ENCODE measurements at places on chromosomes 5 and 9.

GRCh38 chr5:142686210-142686734 lies 382 bp upstream of the FGF1 start:
- no peak for DNase-seq

- no peak for DNase-seq
These were observed 945.0 kb upstream of the WWC1 start for GRCh38 chr5:167346461-167346860.

DNA sequence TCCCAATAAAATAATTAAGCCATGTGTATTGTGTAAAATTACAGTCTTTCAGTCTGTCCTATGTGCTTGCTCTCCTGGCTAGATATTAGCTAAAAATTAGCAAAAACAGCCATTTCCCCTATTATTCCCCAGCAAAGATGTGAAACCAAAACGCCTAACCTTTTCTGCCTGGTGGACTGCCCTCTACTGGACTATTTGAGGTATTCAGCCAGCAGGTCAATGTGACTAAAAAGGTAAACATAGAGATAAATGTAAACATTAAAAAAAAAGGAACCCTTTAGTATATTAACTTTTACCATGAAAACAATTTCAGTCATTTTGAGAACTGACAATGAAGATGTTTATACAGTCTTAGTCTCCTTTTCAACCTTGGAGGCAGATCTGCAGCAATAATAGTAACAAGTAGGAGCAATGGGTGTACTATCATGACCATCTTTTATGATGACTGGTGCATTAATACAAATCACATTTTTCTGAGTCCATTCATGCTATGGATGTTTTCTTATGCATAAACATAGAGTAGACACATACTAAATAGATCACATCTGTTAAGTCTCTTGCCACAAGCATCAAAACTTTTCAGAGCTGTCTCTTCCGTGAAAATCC lies 10.1 kb downstream of the ATG12 start:
- DNase-seq, result peak; percentile 16

- DNase-seq, result no peak
These were observed 329.2 kb downstream of the RAB3C start for GRCh38 chr5:58912116-58912515.

DNA sequence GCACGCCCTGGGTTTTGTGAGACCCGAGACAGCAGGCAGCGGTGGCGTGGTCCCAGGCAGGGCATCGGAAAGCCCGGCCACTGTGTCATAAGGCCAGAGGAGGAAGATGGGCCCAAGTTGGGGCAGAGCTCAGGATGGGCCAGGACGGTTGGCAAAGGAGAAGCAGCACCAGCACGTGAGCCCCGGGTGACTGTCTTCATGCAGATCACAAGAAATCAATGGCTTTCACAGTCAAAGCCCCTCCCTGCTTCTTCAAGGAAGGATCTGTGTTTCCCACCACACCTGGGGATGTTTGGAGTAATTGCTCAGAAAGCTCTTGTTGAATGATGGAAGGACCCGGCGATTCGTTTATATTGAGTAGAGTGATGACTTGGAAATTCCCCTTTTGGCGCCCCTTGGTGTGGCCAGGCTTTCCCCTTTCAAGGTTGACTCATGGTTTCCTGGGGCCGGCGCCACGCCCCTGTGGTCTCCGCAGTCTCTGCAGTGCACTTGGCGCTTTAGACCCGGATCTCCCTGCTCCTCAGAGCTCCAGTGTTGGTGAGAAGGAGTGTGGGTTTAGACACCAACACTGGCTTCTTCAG lies 52.1 kb downstream of the IL31RA start:
- DNase-seq, result peak; percentile 84

DNA sequence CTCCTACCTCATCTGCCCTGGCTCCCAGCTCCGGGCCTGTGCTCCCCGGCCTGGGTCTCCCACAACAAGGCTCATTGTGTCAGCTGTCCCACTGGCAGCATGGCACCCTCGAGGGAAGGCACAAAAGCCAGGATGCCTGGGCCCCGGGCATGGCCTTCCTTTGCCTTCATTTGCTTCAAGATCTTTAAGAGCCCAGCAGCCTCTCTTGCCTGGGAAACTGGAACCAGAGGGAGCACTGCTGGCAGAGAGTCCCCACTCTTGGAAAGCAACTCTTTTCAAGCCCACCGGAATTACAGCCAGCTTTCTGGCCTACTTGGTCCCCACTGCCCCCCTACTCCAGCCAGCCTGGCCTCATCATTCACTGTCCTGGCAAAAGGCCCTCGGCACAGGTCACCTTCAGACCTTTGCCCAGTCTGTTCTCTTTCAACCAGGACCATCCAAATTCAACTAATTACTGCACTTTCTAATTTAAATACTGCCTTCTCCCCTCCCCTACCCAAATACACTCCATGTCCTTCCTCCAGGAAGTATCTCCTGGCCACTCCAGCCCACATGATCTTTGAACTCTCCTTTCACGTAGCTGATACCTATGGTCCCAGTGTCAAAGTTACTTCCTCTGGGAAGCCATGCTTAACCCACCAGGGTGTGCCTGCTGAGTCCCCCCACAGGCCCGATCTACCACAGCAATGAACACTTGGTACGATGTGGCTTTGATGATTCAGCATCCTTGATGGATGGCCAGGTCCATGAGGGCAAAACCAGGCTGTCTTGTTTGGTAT lies 8.9 kb downstream of the ZER1 start:
- DNase-seq, result no peak

DNA sequence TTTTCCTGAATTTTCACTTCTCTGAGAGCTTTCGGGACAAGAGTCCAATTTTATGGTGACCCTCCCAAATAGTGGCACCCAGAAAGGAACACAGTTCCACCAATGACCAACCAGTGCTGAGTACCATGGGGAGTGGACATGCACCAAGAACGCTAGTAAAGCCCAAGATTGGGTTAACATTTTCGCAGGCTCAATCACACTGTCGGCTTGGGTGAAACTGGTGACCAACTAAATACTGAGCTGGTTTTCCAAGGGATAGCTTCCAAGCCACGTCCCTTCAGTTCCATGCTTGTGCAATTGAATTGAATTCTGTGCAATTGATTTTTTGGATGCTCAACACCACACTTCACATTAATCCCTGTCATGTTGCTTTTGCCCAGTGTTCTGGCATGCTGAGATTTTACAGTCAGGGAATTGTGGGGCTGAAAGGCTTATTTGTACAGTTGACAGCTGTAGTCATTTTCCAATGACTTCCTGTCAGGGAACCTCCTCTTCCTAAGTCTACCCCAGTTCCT lies 37.6 kb upstream of the TRMT10B start:
- no peak for DNase-seq

DNA sequence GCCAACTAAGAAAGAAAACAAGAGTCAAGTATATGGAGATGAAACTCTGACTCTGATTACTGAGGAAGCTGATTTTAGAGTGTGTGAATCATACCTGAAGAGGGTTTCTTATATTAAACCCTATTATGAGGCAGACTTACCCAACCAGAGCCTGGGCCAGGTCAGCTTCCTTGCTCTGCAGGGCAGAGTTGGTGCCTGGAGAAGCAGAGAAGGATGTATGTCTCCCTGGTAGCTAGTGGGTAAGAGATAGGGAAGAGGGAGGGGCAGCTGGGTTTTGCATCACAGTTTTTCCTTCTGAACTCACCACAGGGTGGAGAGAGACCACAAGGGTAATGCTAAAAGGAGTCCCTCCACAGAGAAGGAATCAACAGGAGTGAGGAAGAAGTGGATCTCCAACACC lies 104.1 kb downstream of the CMYA5 start:
- DNase-seq, result no peak

DNA sequence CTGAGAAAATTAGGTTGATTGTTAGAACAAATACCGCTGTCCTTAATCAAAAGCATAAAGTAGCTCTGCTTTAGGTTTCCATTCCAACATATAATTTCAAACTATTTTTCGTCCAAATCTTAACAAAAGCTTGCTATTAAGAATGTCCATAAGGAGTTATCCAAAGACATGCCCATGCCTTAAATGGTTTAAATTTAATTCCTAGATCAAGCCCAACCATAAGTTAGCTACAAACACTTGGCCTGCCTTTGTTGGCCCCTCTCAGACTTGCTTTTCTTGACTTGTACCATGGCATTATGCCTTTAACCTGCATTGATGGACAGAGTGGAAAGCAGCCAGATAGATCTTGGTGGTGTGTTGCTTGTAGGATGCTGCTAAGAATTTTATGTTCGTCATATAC lies 8.8 kb downstream of the GARNL3 start:
- no peak for DNase-seq

DNA sequence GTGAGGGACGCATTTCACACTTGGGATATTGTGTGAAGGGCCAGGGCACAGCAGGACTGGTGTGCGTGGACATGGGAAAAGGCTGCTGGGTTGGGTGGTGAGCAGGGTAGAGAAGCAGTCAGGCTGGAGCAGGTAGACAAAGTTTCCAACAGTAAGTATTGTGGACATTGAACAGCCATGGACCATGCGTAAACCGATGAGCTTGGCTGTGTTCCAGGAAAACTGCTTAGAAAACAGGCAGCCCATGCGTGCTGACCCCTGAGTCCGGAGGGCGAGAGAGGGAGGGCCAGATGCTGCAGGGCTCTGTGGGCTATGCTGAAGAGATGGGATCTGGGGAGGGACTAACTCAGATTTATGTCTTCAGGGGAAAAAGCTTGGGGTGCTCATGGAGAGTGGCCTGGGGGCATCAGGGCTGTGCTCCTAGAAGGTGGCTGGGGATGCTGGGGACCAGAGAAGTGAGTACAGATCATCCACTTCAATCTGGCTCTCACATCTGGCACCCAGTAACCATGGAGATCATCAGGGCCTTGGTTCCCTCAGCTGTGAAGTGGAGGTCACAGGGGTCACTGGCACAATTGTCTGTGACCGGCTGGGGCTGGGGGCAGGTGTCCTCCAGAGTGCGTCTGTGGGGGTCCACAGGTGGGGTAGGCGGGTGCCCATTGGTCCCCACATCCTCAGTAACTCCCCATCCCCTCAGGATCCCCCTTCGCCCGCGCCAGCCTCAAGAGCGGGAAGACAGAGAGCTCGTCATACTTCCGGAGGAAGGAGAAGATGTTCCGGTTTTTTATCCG lies 93.3 kb downstream of the CACNA1B start:
- DNase-seq, result no peak

DNA sequence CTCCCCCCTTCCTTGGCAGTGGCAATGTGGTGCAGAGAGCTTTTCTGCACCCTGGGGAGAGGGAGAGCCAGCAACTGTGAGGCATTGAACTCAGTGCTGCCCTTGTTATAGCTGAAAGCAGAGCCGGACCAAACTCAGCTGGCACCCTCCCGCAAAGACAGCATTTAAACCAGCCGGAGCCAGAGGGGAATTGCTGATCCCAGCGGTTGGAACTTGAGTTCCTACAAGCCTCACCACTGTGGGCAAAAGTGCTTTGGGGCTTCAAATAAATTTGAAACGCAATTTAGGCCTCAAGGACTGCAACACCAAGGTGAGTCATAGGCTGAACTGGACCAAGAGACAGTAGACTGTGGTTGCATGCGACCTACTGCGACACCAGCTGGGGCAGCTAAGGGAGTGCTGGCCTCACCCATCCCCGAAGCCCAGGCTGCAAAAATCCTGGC lies 207.6 kb upstream of the CDKN2B start:
- DNase-seq, result no peak

DNA sequence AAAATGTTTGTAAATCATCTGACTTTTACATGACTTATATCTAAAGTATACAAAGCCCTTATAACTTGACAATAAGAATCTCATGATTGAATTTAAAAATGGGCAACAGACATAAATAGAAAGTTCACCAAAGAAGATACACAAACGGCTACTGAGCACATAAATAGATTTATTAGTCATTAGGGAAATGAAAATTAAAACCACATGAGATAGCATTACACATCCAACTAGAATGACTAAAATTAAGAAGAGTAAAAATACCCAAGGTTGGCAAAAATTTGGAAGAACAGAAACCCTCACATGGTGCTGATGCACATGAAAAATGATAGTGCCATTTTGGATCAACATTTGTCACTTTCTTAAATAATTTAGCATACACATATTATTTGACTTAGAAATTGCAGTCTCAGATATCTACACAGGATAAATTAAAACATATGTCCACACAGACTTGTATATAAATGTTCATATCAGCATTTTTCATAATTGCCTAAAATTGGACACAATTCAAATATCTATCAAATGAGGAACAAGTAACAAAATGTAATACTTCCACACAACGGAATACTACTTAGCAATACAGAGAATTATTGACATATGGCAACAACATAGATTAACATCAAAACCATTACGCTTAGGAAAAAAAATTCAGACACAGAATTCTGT lies 359.1 kb upstream of the DAB2 start:
- DNase-seq, result no peak

DNA sequence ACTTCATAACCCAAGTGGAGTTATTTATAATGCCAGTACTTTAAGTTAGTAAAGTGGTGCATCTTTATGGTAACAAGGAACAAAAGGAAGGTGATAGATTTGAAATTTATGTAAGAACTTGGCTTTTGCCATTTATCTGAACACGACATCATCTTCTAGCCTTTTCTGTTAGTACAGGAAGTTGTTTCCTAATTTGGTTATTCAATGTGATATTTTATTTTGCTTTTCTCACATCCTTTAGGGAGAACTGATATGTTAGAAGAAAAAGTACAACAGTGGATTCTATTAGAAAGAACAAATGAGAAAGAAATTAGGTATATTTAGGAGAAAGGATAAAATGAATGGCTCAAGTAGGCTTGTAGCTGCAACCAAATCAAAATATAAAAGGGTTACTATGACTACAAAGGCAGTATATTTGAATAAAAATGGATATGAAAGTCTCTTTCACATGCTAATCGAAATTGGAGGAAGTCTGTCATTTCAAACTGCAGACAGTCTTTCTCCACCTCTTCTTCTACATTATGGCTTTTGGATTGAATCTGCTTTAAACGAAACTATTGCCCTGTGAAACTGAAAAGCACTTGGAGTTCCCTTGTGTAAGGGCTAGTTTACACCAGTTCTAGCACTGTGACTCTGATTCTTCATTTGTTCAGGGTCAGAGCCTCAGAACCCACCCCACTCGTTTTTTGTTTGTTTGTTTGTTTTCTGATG lies 18.5 kb upstream of the SLC24A2 start:
- no peak for DNase-seq

GRCh38 chr5:10467281-10468198 lies 25.9 kb downstream of the ROPN1L start:
- DNase-seq, result no peak

GRCh38 chr9:105670775-105671174 lies 8.5 kb downstream of the TAL2 start:
- DNase-seq, result no peak

DNA sequence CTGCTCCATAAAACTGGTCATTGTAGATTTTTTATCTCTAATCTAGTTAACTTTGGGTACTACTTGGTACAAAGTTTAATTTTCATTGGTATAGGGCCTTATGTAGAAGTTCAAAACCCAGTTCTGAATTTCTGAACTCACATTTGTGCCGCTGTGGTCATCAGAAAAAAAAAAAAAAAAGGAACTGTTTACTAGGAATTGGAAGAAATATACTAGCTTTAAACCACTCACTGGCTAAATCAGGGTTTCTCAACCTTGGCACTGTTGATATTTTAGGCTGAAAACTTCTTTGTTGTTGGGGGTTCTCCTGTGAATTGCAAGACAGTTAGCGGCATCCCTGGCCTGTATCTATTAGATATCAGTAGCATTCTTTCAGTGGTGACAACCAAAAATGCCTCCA lies 4.1 kb upstream of the ZFYVE16 start:
- DNase-seq, result no peak

Data from activated naive CD8-positive, alpha-beta T cell treated with anti-CD3 and anti-CD28 coated beads, Interleukin-2, amount 50 U/mL, for 24 hours (primary cell).